NCI-H1694 (cell line): ENCODE measurements at places on chromosomes 3 and 15.

DNA sequence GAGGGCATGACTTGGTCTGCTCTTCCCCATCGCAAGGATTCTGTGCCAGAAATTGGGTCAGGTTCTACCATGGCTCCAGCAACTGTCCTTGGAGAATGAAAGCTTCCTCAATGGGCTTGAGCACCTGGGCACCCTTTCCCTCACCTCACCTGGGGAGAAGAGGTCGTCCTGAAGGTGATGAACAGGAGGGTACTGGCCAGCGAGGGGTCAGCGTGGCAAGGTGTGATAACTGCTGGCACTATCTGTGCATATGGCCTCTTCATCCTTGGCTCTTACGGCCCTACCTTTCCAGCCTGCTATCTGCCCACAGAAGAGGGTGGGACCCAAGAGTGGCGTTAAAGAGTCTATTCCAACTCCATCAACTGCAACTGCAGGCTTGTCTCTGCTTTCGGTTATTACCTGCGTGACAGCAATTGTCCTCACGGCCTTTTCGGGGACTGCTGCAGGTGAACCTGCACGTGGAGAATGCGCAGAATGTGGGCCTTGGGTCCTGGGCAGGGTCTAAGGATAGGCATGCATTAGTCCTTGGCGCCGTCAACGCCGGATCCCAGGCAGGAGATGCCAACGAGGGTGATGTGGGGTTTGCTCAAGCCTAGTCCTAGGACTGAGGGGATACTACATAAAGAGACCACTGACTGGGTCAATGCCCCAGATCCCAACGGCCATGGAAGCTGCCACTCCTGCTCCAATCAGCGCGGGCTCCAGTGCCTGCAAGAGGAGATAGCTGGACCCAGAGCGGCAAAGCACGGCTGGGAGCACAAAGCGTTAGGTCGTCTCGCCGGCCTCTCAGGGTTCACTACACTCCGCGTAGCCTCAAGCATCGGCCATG, 625 bp upstream of the RBM15B start:
- DNase-seq, result no peak

- no peak for DNase-seq
These were observed 50.4 kb downstream of the GLB1 start for GRCh38 chr3:33046521-33046920.

DNA sequence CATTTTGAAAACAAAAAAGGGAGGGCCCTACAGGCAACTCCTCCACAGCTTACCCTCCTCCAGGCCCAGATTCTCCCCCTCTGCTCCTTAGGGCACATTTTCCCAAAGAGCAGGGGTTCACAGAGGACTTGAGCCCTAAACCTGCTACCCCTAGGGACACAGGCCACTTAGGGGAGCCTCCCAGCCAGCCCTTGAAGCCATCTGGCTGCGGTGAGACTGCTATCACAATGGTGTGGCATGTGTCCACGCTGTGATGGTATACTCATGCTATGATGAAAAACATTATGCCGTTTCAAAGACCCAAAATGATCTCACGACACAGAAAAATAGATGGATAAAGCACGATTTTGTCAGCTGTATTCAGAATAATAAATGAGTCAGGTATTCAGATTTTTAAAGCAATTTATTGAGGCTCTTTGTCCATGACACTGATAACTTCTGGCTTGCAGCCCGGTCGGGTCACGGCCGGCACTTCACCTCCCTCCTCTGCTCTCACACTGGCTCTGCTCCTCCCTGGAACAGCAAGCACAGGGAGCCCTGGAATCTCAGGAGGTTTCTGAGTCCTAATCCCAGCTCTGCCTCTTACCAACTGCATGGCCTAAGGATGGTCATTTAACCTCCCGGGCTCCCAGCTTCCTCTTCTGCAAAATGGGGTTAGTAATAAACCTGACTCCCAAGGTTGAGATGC, 115.3 kb downstream of the MEGF11 start:
- no peak for DNase-seq

DNA sequence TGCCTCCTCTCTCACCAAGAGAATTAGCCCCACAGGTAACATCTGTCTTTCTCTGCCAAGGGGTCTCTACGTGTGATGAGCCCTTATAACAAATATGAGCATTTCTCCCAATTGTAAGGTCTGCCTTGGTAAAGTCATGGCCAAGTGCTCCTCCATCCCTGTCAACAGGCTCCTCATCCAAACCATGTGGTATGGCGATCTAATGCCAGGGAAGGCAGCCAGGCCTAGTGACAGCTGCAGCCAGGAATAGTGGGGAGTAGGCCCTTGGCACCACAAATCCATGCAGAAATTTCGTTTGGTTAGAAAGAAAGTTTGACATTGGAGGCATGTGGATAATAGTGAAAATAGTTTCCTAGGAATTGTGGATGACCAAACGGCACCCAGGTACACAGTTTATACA, 4.7 kb upstream of the LRTM1 start:
- DNase-seq, result no peak

- DNase-seq, result no peak
These were observed 14.3 kb downstream of the CD47 start for GRCh38 chr3:108076564-108076963.
